ENCODE measurements at places on chromosomes 2 and 18. TPM values are rescaled to one million over a fixed set of nuclear protein-coding genes. Genes with fewer than 3 reads are reported as not detected.

The TANK gene
- 28.1 TPM for total RNA-seq

The TEX44 gene
- not detected for total RNA-seq

The EIF2B4 gene
- total RNA-seq = 17.4 TPM

DNA sequence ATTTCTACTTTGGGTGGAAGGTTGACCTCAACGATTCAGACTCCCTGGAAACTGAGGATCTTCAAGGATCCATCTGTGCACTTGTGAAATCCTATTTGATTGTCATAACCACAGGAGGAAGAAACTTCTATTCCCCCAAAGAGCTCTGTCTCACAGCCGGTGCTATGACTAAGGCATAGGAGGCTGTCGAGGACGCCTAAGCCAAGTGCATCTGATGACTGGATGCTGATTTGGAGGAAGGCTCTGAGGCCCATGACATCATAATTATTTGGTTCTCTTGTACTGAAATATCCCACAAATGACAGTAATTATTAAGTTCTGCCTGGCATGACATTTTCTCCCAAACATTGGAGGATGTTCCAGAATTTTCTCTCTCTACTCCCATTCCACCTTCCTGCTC is 13.8 kb upstream of the KCNF1 start:
- no peak for DNase-seq

DNA sequence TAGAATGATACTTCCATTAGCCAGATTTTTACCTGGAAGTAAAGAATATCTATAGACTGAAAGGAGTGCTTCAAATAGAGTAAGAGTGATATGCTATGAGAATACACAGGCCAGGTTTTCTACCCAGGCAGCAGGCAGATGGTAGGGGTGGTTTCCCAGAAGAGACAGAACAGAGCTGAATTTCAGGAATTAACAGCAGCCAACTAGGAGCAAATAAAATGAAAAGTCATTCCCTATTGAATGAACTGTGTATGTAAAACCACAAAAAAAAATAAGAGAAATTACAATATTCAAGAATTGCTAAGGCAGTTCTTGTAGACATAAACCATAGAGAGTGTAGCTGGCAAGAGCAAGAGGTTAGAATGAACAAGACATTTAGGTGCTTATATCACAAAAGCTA is 336.8 kb downstream of the KCNJ3 start:
- DNase-seq = no peak
